ENCODE measurements at places on chromosomes 4 and X.

DNA sequence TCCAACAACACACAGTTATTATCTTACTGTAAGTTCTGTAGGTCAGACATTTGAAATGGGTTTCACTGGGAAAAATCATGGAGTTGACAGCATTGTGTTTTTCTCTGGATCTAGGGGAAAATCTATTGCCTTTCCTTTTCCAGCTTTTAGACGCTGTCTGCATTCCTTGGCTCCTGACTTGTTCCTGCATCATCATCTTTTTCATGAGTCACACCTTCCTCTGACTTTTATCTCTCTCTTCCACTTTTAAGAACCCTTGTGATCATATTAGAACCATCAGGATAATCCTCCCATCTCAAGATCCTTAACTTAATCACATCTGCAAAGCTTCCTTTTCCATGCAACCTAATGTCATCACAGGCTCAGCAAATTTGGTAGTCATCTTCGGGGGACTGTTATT is 1454.8 kb downstream of the RPA4 start:
- DNase-seq, result no peak

DNA sequence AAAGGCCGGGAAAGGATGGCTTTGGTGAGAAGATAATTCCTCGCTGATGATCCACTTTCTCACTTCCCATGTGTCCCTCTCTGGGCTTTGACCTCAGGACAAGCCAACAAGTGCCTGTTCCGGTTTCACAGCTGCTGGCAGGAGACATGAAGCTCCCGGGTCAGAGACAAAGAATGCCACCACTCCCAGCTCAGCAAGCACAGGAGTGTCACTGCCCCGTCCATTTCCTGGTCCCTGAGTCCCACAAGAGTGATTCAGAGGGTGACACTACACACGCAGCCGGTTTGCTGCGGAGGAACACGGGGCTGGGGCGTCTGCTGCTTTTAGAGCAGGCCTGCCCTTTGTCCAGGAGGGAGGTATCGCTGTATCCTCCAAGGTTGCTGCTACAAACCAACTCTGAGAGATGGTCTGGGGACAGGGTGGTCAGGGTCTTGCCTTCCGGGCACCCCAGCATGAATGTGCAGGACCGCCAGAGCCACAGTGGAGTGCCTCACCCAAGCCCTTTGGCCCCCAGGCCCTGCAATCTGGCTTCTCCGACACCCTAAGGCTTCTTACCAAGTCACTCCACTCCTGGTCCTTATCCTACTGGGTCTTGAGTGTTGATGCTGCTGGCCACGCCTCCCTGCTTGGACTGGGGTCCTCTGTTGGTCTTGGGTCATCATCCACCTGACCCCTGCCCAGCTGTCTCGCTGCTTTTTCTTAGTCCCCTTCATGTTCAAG is 49.5 kb downstream of the CPZ start:
- no peak for DNase-seq

GRCh38 chr4:175970724-175971123 is 94.9 kb upstream of the WDR17 start:
- DNase-seq, result no peak

DNA sequence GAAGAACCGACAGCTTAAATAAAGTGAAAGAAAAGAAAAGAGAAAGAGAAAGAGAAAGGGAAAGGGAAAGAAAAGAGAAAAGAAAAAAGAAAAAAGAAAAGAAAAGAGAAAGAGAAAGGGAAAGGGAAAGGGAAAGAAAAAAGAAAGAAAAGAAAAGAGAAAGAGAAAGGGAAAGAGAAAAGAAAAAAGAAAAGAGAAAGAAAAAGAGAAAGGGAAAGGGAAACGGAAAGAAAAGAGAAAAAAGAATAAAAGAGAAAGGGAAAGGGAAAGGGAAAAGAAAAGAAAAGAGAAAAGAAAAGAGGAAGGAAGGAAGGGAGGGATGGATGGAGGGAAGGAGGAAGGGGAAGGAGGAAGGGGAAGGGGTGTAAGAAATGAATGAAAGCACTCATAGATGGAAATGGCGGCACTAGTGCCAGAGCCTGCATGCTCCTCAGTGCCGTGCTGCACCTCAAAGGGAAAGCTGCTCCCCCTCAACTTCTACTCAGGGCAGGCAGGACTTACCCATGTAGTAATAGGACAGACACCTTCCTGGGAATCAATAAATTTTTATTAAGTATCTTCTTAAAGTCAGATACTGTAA is 70.7 kb downstream of the AFAP1 start:
- no peak for DNase-seq

- DNase-seq, result no peak
These were observed 28.4 kb downstream of the GAGE1 start for GRCh38 chrX:49627086-49627777.

GRCh38 chrX:48794911-48795515 is 6.9 kb upstream of the HDAC6 start:
- DNase-seq, result no peak

DNA sequence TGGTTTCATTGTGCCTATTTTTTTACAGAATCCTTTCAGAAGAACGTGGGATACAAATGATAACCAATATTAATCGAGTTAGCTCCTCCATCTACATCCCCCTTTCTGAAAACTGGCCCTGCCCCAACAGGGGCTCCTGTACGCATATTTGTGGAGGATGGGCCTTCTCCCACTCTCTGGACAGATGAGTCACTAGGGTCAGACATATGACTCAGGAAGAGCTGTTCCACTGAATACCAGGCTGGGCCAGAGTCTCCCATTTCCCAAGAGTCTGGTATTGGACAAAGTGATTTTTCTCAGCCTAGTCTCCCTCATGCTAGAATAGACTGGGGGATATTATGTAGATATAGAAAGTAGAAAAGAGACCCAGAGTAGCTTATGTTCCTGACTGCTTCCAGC is 142.4 kb downstream of the TSPAN5 start:
- DNase-seq, result no peak

DNA sequence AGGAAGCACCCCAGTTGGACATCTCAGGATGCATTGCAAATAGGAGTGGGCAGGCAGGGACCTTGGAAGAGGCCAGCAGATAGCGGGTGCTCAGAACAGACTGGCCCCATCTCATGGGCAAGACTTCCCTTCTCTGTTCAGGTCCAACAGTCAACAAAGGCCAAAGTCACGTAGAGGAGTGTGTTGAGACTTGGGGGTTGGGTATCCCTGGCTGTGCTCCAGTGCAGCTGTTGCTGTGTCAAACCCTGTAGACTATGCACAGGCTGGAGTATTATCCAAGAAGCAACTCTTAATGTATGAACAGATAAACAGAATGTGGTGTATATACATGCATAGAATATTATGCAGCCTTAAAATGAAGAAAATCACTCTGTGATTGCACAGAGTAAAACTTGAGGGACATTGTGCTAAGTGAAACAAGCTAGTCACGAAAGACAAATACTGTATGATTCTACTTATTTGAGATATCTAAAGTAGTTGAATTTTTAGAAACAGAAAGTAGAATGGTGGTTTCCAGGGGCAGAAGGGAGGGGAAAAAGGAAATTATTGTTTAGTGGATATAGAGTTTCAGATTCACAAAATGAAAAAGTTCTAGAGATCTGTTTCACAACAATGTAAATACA is 192.1 kb upstream of the LCORL start:
- no peak for DNase-seq

GRCh38 chr4:147318586-147318985 is 162.3 kb upstream of the EDNRA start:
- DNase-seq, result no peak

DNA sequence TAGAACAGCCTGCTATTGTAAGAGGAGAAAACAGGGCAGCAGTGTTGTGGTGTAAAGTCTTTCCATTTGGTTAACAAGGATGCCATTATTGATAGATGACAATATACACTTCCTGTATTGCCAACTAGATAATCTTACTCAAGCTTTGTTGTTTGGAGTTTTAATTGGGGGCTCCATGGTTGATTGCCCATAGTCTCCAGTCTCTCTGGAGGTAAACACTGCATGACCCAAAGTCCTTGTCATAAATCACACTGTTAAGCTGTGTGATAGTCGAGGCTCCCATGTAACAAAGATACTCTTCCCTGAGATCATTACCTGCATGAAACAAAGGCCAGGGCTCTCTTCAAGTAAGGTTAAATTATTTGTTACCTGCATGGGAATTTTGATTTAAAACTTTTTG is 394.6 kb downstream of the C4orf33 start:
- DNase-seq, result no peak

- DNase-seq, result no peak
These were observed 78.5 kb downstream of the ANXA3 start for GRCh38 chr4:78629991-78630541.

- DNase-seq, result no peak
These were observed 12.8 kb upstream of the F8A1 start for GRCh38 chrX:154873329-154873728.

DNA sequence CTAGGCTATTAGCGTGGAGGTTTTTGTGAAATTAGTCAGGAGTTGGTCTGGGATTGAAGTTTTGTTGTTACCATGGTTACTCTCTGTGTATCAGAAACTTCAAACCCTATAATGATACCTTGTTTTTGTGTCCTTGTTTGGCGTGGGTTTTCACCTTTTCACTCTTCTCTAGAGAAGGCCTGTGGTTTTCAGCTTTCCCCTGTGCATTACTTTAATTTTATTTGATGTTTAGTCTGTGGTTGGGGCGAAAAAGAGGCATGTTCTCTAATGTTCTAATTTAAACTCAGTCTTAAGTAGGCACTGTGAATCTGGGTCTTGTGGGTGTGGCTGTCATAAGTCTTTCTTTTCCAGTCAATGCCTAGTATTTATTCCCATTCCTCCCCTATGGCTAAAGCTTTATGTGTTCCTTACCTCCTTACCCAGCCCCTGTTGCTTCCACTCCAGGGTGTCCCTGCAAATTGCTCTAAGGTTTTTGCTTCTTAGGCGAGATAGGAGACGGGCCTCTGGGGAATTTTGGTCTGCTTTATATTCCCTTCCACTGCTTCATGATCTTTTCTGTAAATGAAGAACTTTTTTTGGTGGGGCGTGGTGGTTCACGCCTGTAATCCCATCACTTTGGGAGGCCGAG is 326.3 kb upstream of the ZCCHC13 start:
- DNase-seq, result no peak

GRCh38 chrX:107940095-107940494 is 42.1 kb downstream of the TEX13B start:
- DNase-seq, result no peak

DNA sequence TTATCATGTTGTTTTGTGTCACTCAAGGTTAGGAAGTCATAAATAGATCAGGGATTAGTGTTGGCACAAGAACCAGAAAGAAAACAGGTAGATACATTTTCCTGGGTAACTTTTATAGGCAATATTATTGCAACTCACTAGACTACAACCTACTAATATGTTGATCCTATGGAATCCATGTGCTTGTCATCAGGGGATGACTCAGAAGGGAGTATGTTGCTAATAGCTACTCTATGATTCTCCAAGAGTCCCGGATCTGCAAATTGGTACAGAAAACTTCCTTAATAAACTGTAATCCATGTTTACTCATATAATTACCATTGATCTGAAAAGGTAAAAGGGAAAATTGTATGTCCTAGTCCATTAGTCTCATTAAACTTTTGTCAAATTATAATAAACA is 11.7 kb upstream of the GNRHR start:
- DNase-seq, result no peak

Data from stimulated activated CD8-positive, alpha-beta memory T cell treated with anti-CD3 and anti-CD28 coated beads, Interleukin-2, amount 100 ng/mL, for 1 hour (primary cell).